Fibroblast of the conjunctiva (primary cell): ENCODE measurements at places on chromosomes 11 and 22.

DNA sequence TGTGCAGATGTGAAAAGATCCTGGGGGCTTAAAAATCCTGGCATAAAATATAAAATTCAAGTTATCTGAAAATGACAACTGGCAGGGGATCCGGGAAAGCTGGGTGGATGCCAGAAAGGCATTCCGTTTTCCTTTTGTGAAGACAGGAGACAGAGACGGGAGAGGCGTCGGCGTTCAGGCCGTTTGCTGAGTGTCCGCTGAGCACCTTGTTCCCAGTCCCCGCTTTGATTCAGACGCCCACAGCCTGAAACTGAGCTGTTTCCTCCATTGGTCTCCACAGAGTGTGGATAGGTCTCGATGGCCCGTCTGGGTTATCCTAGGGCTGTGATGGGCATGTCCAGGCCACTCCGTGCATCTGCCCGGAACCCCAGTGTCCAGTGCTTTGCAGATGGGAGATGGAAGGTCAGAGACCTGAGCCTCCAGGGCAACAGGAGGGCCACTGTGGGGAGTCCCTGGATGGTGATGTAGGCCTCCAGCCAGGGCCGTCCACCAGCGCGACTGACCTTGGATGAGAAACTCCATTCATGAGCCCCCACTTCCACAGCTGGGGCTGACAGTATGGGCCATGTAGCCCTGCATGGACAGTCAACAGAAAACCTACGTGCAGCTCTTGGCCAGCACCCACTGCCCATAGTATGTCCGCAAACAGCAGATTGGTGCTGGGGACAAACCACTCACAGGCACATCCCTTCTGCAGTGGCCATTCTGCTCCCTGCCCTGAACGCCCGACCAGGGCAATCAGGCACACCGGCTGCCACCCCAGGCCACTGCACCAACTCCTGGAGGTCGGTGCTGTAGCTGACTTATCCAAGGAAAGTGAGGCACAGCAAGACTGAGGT is 11.6 kb downstream of the MRGPRF start:
- no peak for DNase-seq

GRCh38 chr11:124080327-124081001 is 34.8 kb upstream of the VWA5A start:
- DNase-seq, result no peak

DNA sequence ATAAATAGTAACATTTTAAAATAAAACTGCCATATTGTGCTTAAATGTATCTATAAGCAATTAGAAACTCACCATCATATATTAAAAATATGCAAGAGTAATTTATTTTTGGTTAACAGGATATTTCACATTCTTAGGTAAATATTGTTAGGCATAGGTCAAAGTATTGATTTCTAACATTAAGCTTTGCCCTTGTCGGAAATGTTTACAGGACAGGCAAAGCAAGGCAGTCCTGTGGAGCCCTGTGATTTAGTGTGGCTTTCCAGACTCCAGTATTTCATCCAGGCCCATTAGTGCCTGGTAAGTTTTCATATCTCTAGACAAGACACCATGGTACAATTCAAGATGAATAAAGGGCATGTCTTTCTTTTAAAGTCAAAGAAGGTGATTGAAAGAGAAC is 114.9 kb upstream of the LARGE1 start:
- DNase-seq, result no peak

- no peak for DNase-seq
Observed at GRCh38 chr11:120203626-120204025, 7.2 kb upstream of the OAF start.

GRCh38 chr11:69836401-69836800 is 17.2 kb upstream of the FGF3 start:
- no peak for DNase-seq

DNA sequence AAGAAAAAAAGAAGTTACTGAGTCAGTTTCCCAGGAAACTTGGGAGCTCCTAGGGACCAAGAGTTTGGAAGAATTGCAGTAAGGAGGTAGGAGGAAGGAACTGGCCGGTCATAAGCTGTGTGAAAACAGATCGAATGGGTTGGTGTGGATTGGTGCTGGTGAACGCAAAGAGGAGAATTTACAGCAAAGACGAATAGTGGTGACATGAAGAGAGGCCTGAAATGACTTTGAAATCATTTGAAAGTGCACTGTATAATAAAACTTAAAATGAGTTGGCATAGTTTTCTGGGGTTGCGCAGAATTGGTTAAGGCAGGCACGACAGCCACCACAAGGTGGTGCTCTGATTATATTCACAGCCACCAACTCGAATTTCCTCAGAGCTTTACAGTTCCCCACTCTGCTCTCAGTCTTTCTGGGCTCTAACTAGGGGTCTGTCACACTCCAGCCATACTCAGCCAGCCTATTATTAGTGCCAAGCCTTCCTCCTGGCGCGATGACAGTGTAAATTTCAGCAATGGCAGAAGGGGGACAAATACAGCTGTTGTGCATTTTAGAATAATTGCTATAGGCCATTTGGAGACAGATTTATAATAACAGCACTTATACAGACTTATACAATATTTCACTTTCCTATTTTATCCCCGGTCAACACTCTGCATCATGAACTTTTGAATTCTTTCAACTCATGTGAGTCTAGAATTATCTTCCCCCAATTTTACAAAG is 8.3 kb upstream of the HTR3B start:
- DNase-seq, result no peak

- no peak for DNase-seq
Observed at GRCh38 chr11:109726061-109726460, 304.1 kb downstream of the C11orf87 start.

DNA sequence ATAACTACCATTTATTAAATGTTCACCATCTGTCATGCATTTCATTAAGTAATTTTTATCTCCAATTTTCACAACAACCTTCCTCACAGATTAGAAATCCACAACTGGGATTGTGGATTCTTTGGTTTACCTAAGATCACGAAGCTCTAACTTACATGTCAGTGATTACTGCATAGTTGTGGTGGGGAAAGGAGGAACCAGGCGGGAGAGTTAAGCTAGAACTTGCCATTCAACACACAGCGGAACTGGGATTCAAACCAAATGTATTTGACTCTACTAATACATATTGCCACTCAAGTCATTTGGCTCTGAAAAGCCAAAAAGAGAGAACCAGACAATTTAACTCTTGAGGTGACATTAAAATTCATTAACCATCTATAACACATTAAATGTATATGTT is 10.4 kb upstream of the LAYN start:
- no peak for DNase-seq

DNA sequence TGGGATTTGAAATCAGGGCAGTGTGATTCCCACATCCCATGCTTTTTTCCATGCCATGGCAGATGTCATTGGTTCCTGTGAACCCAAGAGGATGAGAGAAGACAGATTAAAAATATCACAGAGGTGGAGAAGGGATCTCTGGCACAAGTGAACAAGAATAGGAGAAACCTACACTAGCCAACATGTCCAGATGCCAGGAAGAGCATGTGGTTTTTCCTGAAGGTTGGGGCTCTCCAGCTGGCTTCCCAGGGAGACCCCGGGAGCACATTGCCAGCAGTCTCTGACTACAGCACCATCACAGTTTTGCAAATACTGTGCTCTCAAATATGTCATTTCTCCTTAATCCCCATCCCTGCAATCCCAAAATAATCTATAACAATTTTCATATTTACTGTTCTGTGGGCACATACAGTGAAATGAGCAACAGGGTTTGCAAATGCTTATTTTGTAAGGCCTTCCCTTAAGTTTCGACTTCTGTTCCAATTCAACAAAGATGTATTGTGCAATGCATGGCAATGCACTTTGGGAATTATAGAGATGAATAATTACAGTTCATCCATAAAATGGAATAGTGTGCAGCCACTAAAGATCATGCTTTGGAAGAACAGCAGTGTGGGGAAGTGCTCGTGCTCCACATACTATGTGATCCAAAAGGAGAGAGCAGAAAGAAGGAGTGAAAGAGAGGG is 4.8 kb downstream of the ANKK1 start:
- no peak for DNase-seq

- no peak for DNase-seq
Observed at GRCh38 chr22:48426466-48427380, 1401.0 kb downstream of the BRD1 start.

DNA sequence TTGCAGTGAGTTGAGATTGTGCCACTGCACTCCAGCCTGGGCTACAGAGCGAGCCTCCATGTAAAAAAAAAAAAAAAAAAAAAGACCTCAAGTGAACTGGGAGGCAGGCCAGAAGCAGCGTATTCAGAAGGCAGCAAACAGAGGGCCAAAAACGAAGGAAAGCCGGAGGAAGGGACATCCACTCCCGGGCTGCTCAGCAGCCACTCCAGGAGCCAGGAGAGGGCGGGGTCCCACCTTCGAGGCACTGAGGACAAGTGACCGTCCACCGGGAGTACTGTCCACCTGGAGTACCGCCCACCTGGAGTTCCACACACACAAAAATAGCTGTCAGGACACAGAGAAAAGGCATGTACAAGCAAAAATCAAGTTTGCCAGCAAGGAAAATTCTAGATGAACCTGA is 5.5 kb downstream of the TOLLIP start:
- DNase-seq, result no peak

- DNase-seq, result no peak
Observed at GRCh38 chr22:17132112-17132511, 11.0 kb upstream of the TMEM121B start.

- DNase-seq, result no peak
Observed at GRCh38 chr11:134463716-134464115, 51.7 kb upstream of the B3GAT1 start.

GRCh38 chr11:72770799-72771198 is 18.6 kb upstream of the ARAP1 start:
- no peak for DNase-seq
